Bronchial epithelial cell (primary cell): ENCODE measurements at places on chromosomes 2 and 18. TPM values are rescaled to one million over a fixed set of nuclear protein-coding genes. Genes with fewer than 3 reads are reported as not detected.

Gene AMER3
- total RNA-seq = under 0.01 TPM in 1 of 2 replicates, not detected in the other

DNA sequence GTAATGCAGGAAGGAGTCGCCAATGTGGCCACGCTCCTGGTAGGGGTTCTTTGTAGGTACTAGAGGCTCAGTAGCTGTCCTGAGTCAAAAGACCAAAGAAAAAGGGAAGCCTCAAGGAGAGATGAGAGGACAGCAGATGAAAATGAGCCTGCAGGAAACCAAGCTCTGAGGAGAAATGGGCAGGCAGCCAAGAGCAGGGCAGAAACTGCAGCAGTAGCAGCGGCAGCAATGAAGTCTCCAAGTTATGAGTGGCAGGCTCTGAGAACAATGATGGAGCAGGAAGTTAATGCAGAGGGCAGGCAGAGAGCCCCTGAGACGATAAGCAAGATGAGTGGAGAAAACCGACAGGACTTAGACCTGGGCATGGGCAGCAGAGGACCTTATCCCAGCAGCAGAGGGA, 48.2 kb upstream of the TMEM200C start:
- no peak for DNase-seq

DNA sequence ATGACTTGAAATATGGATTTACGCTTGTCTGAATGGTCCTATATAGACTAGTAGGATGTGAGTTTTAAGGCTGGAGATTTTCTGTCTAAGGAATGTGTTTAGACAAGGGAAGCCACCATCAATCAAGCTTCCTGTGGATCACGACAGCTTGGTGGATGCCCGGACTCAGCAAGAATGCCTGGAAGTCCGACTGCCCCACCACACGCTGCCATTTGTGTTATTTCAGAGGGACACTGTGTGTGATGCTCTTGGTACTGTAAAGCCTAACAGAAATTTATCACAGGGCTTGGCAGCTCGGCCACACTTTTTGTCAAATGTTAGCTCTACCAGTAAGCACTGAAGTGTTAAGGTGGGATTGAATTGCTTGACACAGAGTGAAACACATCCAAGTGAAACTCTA, 127.1 kb upstream of the CDH7 start:
- no peak for DNase-seq

DNA sequence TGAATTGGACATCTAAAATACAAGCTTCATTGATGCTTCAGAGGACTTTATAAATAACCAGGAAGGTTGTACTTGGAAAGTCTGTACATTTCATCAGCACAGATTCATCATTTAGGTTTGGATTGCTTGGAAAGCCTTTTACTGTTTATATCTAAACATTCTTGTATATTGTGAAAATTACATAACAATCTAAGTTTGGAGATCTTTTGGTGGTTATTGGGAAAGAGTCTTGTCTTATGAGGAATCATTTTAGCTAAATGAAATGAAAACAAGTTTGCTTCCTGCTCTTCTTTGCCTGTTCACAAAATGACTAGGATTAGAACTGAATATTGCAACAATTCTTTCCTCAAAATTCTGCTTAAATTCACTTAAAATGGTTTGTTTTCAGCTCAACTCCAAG, 79.3 kb downstream of the ABI2 start:
- DNase-seq = no peak

DNA sequence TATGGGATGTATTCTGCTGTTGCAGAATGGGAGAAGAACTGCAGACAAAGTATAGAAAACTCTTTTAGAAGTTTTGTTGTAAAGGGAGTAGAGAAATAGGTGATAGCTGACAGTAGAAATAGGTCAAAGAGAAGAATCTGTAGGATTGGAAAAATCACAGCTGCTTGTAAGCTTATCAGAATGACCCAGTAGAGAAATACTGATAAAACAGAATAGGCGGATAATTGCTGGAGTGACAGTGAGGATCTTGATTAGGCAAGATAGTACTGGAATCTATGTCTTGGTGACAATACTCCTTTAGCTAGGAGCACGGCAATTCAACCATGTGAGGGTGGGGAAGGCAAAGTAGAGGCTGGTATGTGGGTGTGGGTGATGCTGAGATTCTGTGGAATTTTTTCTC, 4.5 kb upstream of the SMAD4 start:
- DNase-seq = no peak
